ENCODE measurements at places on chromosomes 5 and 9.

GRCh38 chr9:114098021-114098935, 814 bp downstream of the KIF12 start:
- peak; percentile 73 for DNase-seq

DNA sequence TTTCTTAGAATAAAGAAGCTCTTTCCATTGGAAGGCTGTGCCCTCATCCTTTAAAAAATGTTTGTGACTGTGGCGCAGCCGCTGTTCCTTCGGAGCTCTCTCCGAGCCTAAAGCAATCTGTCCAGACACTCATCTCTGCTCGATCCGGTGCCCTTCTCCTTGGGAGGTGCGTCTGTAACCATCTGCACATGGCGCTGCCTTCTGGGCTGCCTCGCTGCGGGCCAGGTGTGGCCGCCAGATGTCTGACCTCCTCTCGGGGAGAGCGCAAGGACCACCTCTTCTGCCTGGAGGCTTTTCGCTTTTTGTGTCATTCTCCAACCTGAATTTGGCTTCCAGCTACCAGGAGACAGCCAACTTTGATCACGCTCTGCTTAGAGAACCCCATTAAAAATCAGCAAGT, 153.4 kb upstream of the PTCH1 start:
- no peak for DNase-seq

- DNase-seq: no peak
Measured at GRCh38 chr5:130762031-130762430, 403.0 kb downstream of the HINT1 start.

DNA sequence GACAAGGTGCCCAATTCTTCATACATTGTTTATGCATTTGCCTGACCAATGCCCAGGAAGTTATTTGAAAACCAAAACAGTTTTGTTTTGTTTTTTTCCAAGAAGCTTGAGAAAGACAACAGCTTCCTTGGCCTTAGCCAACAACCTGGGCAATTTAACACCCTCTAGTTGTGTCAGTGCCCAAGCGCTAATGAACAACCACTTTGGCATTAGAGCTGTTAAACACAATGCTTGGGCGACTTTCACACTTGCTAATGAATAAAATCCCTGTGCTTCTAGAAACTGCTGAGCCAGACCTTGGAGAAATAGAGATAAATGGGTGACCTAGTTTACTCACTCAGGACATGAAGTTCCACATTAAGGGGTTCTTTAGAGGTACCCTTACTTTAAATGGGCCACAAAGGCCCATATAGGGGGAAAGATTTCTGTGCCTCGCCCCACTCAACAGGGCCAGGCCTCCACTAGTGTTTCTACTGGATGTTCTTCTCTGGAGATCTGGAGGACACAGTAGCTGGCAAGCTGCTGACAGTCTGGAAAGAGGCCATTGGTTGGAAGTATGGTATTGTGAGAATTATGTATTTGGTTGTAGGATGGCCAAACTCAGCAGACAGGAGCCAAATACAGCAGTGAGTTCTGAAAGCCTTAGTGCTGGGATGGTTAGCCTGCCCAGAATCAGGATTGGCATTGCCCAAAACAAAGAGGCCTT, 179.8 kb downstream of the DOCK8 start:
- no peak for DNase-seq

DNA sequence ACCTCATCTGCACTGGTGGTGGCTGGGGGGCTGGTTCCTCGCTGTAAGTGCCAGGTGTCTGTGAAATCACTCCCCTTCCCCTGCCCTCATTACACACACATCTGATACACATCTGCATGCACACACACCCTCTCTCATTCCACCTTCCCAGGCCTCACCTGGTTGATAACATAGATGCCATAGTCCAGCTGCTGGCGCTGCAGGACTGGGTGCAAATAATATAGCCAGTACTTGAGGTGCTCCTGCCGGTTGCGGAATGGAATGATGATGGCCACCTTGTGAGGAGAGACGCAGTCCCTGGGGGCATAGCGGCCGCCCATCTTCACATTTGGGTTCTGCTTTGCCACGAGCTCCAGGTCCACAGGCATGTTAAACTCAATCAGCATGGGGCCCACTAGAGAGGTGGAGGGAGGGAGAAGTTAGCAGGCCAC, 32.1 kb downstream of the B4GALT1 start:
- DNase-seq: no peak

GRCh38 chr5:17277907-17278306, 60.5 kb downstream of the BASP1 start:
- no peak for DNase-seq

GRCh38 chr5:33043343-33043997, 332.3 kb downstream of the NPR3 start:
- DNase-seq: no peak

GRCh38 chr5:60377826-60378225, 322.1 kb downstream of the DEPDC1B start:
- no peak for DNase-seq

DNA sequence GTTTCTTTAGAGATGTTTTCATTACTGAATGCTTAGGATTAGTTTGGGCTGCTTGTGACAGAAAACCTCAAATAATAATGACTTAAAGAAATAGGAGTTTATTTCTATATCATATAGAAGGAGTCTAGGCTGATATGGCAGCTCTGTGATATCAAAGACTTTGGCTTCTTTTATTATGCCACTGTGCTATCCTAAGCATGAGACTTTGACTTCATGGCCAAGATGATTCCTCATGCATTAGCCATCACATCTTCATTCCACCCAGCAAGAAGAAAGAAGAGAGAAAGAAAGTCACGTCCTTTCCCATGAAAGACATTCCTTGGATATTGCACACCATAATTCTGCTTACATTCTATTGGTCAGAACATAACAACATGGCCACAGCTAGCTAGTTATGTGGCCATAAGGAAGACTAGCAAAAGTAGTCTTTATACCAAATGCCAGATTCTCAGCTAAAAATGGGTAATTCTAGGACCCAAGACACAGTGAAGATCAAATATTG, 76.2 kb downstream of the DAPK1 start:
- no peak for DNase-seq

DNA sequence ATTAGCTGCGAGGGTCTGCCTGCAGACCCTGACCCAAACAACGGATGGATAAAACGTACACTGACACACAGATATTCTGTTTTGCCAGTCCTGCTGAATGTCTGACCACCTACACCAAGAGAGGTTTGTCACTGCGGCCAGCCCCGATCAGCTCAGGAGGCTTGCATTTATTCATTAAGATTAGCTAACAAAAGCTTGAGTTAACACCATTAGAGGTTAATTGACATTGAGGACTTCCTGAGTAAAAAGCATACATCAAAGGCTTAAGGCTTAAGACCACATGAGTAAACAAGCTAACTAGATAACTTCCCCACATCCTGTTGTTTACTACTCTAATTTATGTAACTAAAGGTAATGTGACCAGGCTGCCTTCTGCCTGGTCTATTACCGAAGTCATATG, 198.1 kb upstream of the TRPC7 start:
- no peak for DNase-seq

GRCh38 chr5:53369681-53370080, 110.7 kb upstream of the FST start:
- DNase-seq: no peak

GRCh38 chr5:132433141-132433540, 57.4 kb downstream of the IRF1 start:
- no peak for DNase-seq

DNA sequence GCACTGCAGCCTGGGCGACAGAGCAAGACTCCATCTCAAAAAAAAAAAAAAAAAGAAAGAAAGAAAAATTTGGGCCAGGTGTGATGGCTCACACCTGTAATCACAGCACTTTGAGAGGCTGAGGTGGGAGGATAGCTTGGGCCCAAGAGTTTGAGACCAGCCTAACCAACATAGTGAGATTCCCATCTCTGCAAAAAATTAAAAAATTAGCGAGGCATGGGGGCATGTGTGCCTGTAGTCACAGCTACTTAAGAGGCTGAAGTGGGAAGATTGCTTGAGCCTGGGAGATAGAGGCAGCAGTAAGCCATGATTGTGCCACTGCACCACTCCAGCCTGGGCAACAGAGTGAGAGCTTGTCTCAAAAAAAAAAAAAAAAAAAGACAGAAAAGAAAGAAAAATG, 2.9 kb upstream of the SIT1 start:
- no peak for DNase-seq

GRCh38 chr5:5667136-5667554, 244.7 kb downstream of the ICE1 start:
- no peak for DNase-seq

DNA sequence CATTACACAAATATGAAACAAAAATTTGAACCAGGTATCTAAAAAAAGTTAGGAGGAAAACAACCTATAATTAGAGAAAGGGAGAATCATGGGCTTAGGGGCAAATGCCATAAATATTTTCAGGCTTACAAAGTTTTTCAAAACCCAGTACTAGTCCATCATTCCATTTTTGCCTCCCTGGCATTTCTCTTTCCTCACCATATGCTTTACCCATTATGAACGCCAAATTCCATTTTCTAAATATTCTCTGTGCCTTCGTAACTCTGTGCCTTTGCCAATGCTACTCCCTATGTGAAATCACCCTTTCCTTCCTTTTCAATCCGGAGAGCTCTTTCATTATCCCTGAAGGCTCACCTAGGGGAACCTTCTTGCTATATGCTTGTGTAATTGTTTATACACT, 434.1 kb downstream of the ZSWIM6 start:
- no peak for DNase-seq

DNA sequence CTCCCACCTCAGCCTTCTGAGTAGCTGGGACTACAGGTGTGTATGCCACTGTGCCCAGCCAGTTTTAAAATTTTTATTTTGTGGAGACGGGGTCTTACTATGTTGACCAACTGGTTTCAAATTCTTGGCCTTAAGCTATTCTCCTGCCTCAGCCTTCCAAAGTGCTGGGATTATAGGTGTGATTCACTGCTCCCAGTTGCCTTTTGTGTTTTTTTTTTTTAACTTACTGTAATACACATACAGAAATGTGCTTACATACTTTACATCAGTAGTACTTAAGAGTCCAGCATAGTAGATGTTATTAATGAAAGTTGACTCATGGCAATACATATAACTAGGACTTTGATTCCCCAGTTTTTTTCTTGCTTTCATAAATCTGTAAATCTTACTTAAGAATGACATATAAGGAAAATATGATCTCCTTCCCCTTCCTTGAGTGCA, 4.7 kb downstream of the MAN2A1 start:
- DNase-seq: no peak

DNA sequence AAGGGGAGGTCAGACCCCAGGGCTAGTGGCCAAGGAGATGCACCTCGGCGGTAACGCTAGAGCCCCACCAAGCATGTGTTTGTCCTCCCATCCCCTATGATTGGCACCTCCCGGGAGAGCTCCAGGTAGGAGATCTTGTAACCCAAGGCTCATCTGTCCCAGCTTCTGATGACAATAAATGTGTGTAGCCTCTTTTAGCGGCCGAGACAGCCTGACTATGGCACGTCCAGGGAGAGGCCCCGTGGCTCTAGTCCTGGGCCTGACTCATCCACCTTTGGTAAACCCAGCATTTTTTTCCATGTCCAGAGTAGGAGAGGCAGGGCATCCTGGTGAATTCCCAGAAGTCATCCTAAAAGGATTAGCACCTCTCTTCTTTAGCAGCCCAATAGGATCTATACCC, 39.2 kb downstream of the IRF1 start:
- no peak for DNase-seq

- no peak for DNase-seq
Measured at GRCh38 chr9:131910572-131910971, 169.1 kb downstream of the MED27 start.

DNA sequence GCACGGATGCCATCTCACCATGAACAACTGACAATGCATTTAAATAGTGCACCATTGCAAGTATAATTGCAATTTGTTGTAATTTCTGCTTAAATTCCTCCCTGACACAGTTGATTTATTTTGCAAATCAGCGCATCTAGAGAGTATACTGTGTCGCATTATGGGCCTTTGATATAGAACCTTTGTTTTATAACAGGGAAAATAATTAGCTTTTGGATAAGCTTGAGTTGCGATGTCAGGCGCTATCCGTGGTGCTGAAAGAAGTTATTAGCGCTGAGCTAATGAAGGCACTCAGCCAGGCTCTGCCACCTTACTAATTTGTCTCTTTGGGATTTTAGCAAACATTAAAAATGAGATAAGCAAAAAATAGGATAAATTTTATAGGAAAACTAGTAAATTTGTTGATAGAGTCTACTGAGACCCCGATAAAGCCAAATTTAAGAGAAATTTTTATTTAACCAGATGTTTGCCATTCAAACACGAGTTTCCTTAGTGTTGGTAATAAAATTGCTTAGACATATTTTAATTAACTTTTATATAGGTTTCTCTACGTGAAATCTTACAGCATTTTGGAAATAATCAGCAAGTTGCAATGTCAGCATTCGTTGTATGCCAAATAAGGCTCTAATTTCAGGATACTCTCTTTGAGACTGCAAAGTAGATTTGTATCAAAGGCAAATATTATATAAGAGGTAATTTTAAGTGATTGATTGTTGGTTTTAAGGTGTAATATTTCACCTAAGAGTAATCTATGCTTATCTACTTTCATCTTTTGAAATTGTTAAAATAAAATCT, 355.5 kb downstream of the TLR4 start:
- no peak for DNase-seq

DNA sequence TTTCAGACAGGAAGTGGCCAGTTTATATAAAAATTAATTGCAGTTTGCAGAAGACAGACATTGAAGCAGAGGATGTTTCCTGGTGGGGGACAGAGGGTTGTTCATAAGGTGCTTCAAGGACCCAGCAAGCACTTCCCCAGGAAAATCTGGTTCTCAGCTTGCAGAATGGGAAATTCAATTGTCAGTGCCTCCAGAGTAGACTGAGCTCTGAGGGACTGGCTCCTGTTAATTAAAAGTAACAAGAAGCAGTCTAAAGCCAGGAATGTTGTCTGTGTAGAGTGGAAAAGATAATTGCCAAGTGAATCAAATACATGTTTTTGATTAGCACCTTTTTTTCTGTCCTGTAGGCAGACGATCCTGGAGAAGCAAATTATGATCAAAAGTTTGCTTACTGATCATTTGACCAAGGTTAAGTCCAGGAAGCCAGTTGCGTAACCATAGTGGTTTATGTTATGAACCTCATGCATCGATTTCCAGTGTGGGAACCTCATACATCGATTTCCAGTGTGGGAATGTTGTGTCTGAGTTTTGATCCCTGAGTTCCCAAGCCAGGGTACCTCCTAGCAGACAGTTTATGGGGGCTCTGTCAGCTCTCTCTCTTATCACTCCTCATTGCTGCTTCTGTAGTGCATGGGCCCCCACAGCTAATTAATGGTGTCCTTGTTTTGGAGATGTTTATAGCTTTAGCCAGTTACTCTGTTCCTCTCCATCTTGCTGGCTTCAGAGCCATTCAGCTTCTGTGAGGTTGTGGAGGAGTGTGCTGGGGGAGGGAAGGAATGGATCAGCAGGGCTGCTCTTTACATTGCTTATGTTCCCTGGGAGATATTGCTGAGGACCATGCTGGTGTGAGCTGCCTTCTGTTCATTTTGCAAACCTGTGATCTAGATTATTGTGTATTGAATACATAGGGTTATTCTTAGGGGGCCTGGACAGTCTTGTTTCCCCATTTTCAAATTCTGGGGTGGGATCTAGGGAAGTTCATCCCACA, 17.1 kb downstream of the MSANTD3 start:
- DNase-seq: no peak

- DNase-seq: no peak
Measured at GRCh38 chr5:150301170-150301505, 1.6 kb downstream of the ARSI start.

Measured in NCI-H1694 (cell line).